ENCODE measurements at places on chromosomes 3 and 15.

GRCh38 chr3:169150343-169150742 lies 513.2 kb downstream of the MECOM start:
- no peak for DNase-seq

DNA sequence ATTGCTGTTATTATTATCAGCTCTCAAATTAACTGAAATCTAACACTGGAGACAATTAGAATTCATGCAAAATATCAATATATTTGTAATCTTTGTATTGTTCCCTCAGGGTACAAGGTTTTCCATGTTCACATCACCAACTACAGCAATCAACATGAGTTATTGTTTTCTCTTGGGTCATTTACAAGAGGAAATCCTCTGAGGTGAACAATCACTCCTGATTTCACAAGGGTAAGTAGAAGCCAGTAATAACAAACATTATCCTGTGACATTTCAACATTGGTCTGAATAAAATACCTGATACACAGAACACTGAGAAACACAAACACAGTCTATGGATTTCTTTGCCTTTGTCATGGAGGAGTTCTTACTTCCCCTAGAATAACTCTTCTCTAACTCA lies 174.0 kb downstream of the SUCNR1 start:
- no peak for DNase-seq

DNA sequence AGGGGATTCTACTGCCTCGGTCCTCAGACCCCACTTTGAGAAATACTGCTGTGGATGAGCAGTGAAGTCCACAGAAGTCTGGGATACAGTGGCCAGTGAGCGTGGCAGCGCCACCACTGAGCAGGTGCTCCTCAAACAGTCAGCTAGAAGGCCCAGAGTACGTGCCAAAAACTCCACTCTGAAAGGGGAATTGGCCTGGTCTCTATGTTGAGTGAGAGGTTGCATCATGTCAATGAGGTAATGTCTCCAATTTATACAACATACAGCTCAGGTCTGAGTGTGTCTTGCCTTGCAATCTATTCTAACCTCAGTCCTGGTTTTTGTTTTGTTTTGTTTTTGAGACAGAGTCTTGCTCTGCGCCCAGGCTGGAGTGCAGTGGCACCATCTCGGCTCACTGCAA lies 53.3 kb upstream of the ETV5 start:
- no peak for DNase-seq

GRCh38 chr3:54986294-54986693 lies 58.4 kb upstream of the LRTM1 start:
- no peak for DNase-seq

GRCh38 chr3:52317208-52318000 lies 1.3 kb downstream of the DNAH1 start:
- peak; percentile 66 for DNase-seq

GRCh38 chr3:49351521-49352011 lies 6.6 kb downstream of the GPX1 start:
- peak; percentile 27 for DNase-seq

DNA sequence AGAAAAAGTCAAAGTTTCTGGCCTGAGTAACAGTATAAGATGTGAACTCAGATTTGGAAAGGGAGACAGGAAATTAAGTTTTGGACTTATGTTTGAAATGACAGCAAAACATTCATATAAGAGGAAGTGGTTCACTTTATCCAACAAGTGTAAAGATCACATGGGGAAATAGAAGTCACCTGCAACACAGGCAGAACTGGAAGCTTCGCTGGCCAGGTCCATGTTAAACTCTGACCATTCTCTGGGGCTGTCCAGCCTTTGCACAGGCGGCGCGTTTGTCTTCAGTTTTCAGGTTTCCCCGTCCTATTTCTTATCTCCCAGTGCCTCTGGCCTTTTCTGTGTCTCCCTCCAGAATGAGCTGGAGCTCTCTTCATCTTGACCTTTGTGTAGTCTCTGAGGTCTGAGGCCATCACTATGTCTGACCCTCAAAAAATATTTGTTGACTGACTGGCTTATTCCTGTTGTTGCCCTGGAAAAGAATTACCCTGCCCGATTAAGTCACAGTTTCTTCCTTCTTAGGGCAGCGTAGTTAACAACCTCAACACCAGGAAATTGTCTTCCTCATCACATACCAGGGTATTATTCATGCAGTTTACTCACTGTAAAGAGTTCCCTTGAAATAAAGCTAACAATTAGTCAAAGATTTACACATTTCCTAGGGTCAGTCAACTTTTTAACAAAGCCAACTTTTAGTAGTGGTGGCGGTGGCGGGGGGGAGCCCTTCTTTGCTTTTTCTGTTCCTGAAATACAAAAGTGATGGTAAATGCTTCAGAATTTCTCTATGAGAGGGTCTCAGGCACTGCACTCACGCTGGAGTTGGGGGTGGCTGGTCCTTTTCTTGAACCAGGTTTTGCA lies 959 bp upstream of the RASA2 start:
- peak; percentile 19 for DNase-seq

- no peak for DNase-seq
Observed at GRCh38 chr15:75982468-75982867, 29.8 kb downstream of the NRG4 start.

DNA sequence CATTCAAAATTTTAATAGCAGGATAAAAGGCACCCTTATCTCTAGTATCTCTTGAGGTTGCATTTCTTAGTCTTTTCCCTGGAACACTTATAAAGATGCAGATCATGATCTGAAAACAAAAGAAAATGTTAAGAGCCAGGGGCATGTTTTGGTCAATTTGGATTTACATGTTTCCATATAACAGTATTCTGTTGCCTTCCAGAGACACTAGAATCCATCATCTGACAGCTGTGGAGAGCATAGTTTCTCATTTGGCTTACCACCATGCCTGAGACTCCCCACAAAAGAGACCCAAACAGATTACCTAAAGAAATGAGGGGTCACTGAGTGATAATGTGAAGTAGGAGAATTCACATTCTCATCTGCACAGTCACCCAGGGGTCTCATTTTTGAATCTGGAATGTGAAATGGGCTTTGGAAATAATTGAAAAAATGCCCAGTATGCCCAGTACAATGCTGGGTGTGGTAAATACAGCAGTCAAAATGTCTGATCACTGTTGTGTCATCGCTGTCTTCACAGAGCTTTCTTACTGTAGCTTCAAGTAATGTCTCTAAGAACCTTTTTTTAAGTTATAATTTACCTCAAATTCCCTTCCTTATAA lies 79.9 kb upstream of the ZBTB20 start:
- DNase-seq: no peak

DNA sequence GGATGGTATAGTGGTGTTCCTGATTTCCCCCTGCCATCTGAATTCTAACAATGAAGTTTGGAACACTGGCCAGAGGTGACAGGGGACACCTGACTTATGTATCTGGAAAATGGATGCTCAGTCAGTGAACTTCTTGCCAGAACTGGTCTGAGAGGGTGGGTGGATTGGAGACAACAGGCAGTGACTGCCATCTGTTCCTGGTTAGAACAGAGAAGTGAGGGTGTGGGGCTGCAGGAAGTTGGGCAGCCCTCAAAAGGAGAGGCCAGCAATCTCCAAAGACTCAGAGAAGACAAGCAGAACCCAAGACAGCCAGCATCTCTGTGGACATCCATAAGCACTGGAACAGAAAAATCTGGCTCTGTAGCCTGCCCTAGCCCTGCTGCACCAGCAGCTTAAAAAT lies 50.5 kb downstream of the ANP32A start:
- no peak for DNase-seq

GRCh38 chr15:48469681-48470080 lies 138.5 kb downstream of the DUT start:
- DNase-seq: no peak

DNA sequence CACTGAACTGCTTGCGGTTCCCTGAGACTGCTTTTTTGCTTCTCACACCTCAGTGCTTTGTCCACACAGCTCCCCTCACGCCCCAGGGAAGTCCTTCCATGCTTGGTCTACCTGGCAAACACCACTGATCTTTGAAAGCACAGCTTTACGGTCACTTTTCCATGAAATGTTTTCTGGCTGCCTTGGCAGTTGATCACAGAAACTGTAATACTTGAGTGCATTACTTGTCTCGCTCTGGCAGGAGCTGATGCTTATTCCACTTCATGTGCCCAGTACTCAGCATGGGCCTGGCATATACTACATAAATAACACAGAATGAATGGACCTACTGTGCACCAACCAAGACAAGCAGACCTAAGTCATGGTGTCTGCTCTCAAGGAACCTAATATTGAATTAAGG lies 121.1 kb downstream of the MEX3B start:
- no peak for DNase-seq

- peak; percentile 28 for DNase-seq
Observed at GRCh38 chr3:10505050-10505790, at the start of gene ATP2B2. Gene ATP2B2, minus strand, starts transcription at chr3:10505586. Its CDS starts 56,043 bp downstream, at chr3:10449543.

DNA sequence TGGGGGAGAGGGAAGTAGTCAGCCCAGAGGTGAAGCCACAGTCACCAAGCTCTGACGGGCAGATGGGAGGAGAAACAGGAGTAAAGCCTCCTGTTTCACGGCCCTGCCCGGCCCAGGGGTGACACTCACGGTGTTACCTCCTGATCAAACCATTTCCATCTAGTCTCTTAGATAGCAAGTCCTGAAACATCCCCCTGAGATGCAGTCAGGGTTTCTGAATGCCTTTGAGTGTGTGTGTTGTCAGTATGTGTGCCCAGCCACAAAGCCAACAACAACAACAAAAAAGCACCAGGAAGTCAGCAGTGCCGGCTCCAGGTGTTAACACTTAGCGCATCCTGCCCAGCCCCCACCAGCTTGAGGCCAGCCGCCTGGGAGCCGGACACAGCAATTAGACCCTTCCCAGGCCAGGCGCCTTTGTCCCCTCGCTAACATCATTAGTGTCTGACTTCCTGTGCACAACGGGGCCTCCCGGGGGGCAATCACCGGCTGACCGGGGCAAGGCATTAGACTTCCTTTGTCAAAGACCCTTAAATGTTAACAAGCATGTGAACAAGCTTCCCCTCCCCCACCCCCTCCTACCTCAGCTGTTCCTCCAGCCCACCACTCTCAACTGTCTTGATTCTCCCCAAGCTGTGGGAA lies 34.5 kb downstream of the IL17RD start:
- peak; percentile 64 for DNase-seq

- DNase-seq: peak; percentile 57
Observed at GRCh38 chr15:90412356-90413194, 24.5 kb downstream of the IQGAP1 start.

DNA sequence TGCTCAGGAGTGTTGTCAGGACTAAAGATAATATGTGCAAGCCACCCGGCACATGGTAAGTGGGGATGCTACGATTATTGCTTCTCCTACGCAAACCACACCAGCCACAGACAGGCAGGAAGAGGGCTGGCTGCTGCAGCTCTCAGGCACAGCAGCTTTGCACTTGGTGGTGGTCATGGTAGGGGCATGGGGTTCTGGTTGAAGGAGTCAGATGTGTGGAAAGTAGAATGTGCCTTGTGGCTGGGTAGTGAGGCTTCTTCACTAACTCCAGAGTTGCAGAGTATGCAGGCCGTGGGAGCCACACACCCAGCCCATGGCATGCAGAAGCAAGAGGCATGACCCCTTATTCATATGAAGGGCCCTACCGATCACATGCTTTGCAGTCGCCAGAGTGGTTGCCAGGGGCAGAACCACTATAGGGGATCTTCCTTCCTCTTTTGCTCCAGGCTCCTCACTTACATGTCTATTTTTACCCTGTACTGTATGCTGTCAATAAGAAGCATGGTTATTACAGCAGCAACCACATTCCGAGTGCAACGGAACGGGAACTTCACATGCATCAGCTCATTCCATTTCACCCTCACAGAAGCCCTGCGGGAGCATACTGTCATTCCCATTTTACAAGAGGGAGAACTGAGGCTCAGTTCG lies 59.2 kb upstream of the HERC1 start:
- DNase-seq: no peak

DNA sequence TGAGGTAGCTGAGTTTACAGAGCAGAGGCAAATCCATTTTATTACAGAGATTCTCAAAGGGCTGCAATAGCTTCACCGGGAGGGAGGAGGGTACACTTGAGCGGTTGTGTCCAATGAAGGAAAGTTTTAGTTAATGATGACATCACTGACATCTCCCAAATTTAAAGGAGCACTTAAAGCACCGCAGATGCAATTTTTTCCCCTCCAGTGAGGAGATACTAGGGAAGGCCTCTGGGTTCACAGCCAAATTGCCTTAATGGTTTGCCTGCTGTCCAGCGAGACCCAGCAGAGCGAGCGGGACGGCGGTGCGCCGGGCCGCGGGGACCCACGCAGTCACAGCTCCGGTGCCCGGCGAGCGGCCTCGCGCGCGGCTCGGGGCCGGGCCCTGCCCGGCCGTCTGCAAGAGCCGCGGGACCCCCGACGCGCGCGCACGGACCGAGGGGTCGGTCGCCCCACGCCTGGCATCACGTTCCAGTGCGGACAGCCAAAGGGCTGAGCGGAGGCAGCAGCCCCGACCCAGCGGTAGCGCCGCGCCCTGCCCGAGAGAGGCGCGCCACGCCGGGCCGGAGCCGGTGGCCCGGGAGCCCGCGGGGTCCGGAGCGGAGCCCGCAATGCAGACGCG lies 160.5 kb upstream of the CHRNA7 start:
- no peak for DNase-seq
